Right lobe of liver (tissue), 6 donors: ENCODE measurements at places on chromosomes 2 and 18. TPM values are rescaled to one million over a fixed set of nuclear protein-coding genes. Genes with fewer than 3 reads are reported as not detected.

- no peak for DNase-seq
Measured at GRCh38 chr2:238635647-238636051, 208.9 kb downstream of the ASB1 start.

- DNase-seq, result peak; percentile 51
Measured at GRCh38 chr2:238061315-238062202, 758 bp downstream of the SCLY start.

The ANKRD36C gene
- total RNA-seq, result 6.6 TPM

GRCh38 chr2:19358242-19359020 is at the start of gene OSR1:
TSS of gene OSR1 (minus strand) at chr2:19358623. CDS start at chr2:19353805, 4,818 bp downstream.
- peak; percentile 63 for DNase-seq

DNA sequence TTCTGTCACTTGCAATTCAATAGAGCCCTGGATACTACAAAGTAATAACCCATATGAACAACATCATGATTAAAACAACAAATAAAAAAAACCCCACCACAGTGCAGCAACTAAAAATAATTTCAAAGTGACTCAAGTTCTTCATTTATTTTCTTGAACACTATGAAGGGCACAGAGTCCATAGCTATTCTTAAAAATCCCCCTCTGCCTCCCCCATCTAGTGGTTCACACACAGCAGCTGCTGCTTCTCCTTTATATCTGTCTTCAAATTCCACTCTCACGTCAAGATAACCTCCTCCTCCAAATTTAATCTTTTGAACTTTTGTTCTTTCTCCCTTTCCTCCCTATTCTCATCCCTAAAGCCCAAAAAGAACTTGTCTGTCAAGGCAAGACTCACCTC is 591.3 kb downstream of the ZEB2 start:
- DNase-seq, result no peak

DNA sequence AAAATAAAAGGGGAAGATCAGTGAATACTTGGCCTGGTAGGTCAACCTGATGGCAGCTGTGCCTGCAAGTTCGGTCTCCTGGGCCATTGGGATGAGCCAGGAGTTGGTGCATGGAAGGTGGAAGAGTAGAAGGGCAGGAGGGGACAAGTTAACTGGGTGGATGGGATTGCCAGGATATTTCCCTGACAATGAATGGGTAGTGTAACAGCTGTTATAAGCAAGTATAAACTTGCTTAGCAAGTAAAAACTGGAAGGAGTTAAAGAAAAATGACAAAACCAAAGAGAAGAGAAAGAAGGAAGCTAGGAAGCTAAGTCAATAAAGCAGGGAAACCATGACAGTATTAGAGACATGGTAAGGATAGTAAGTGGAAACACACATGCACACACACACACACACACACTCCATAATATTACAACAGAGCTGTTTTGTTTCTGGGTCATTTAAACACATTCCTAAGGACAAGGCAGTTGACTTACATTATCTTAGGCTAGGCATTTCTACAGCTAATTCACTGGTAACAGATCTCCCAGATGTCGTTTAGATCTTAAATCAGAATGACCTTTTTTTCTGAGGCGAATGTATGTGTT is 29.7 kb downstream of the MEP1B start:
- no peak for DNase-seq

The ANO7 gene
- 0.81 TPM for total RNA-seq

GRCh38 chr2:203261326-203262159 is 22.7 kb downstream of the CYP20A1 start:
- DNase-seq, result no peak

DNA sequence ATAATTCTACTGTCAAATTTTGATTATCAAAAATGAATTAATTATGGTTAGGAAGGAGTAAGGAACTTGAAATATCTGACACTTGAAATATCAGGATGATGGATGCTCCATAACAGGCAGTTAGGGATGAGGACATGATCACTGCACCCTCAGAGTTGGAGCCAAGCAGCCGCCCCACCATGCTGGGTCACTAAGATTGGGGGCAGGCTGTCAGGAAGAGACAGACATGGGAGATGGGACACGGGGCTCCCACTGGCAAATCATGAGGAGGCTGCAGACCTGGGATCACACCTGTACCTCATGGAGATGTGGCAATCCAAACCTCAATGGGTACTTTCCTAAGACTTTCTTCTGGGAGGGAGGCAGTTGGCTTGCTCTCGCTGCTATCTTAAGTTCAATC is 982.0 kb upstream of the ZEB2 start:
- DNase-seq, result no peak

The SAG gene
- not detected for total RNA-seq

The ITGA4 gene
- 7.4 TPM for total RNA-seq

The PSMA8 gene
- not detected for total RNA-seq

The IL1R2 gene
- total RNA-seq, result 22.8 TPM

- DNase-seq, result peak; percentile 58
Measured at GRCh38 chr2:129812071-129812470, 167.4 kb upstream of the RAB6C start.

- DNase-seq, result no peak
Measured at GRCh38 chr18:55857956-55858355, 270.0 kb upstream of the TCF4 start.

GRCh38 chr2:174873471-174873870 is 109.2 kb upstream of the CHRNA1 start:
- no peak for DNase-seq

The GALM gene
- 47.9 TPM for total RNA-seq

DNA sequence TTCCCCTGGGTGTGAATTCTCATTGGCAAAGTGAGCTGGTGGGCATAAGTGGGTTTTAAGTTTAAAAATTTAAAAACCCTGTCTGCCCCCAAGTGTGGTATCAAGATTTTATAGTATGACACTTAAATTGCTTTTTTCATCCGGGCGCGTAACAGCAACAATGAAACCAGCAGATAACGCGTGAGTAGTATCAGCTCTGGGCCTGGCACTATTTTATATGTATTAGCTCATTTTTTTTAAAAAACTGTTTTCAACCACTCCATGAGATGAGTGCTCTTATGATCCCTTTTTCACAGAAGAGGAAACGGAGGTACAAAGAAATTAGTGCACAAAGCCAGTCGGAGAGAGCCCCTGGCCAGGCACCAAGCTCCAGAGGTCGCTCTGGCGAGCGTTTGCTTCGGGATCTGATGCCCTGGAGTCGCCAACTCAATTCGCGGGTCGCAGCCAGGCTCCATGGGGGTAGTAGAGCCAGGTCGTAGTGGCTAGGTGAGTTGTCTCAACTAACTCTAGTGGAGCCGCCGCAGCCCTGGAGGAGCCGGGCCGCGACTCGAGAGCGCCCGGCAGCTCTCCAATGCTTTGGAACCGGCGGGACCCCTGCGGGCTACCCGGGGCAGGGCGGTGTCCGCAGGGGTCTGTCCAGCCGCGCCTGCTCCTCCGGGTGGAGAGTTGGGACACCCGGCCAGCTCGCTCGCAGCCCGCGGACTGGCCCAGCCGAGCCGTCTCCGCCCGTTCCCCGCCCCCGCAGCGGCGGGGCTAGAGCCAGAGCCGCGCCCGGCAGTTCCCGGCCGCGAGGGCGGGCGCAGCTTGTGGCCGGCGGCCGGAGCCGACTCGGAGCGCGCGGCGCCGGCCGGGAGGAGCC is at the start of gene IL1R1:
Gene IL1R1 (plus strand): TSS at position 777 of the 859 bp plus-strand sequence. CDS start 14,979 bp downstream, outside the sequence.
- DNase-seq, result peak; percentile 92
